ENCODE measurements at places on chromosomes 6 and 20.

- no peak for DNase-seq
These were observed 30.5 kb upstream of the SIRPD start for GRCh38 chr20:1587781-1588532.

- DNase-seq, result no peak
These were observed 23.2 kb downstream of the PRPF6 start for GRCh38 chr20:64003960-64004725.

GRCh38 chr6:8749465-8749864 lies 314.1 kb upstream of the SLC35B3 start:
- no peak for DNase-seq

DNA sequence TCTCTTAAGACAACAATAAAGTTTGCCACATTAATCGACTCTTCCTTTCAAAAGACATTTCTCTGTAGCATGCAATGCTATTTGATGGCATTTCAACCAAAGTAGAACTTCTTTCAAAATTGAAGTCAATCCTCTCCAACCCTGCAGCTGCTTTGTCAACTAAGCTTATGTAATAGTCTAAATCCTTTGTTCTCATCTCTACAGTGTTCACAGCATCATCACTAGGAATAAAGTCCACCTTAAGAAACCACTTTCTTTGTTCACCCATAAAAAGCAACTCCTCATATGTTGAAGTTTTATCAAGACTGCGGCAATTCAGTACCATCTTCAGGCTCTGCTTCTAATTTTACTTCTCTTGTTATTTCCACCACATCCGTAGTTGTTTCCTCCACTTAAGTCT lies 11.5 kb upstream of the BLOC1S5 start:
- DNase-seq, result no peak

DNA sequence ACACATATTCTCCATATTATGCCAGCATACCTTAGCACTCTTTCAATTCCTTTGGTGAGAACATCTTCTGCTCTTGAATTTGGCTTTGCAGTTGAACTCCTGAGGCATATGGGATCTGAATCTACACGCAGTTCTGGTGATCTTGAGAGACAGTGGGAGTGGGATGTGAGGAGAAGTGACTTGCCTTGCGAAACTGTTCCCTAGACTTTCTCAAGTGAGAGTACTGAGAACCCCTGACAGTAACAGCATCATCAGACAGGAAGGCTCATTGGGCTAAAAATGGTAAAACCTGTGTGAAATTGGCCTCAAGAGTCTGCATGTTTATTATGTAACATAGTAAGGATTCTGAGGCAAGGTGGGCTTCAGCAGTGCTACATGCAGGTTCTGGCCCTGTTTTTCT lies 49.1 kb upstream of the CEP85L start:
- DNase-seq, result no peak

DNA sequence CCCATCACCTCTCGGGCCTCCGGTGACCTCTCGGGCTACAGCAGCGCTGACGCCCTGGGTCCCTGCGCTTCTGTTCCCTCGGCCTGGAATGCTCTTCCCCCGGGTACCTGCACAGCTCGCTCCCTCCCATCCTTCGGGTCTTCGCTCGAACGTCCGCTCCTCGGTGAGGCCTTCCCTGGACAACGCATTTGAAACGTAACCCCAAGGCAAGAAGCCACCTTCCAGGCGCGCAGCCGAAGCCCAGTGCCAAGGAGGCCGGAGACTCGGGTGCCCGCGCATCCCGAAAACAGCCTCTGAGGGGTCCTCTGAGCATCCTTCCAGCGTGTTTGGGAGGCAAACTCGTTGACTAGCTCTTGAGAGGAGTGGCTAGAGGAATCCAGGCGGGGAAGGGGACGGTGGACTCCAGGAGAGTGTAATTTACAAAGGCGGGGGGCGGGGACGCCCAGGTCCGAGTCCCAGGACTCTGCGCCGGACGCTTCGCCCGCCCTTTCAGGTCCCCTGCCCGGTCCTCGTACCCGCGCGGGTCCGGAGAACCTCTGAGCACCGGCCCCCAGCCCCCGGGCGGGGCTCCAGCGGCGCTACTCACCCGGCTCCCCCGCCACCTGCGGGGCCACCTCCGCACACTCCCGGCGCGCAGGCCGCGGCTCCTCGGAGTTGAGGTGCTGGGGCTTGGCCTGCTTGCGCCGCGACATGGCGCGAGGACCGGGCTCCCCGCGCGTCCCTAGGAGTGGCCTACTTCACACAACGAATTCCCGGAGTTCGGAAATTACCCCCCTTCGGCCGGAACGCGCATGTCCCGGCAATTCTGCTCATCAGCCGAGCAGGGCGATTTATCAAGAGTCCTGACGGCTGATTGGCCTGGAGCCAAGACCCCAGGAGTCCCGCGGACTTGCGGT lies 86.8 kb downstream of the ZFP64 start:
- no peak for DNase-seq

DNA sequence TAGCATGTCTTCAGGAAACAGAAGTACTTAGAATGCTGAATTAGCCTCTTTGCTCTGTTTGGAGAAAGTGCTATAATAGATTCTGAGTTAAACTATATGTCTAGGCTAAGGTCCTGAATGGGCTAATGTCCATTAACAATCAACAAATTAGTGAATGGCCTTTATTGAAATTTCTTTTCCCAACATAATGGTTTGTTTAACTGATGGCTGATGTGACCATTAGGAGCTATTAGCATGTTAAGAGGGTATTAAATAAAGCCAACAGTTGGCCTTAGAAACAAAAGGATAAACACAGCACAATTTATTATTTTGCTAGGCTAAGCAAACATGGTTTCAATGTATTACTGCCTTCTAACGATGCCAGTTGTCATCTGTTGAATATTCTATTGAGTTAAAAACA lies 234.3 kb upstream of the HS3ST5 start:
- DNase-seq, result no peak

DNA sequence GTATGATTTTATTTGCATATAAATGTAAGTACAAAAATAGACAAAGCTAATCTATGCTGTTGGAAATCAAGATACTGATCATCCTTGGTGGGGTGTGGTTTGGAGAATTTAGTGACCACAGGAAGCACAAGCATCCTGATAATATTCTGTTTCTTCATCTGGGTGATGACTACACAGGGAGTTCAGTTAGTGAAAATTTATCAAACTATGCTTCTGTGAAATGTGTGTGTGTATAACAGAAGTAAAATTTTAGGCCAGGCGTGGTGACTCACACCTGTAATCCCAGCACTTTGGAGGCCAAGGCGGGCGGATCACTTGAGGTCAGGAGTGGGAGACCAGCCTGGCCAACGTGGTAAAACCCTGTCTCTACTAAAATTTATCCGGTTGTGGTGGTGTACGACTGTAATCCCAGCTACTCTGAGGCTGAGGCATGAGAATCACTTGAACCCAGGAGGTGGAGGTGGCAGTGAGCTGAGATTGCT lies 20.6 kb downstream of the ENPP3 start:
- no peak for DNase-seq

DNA sequence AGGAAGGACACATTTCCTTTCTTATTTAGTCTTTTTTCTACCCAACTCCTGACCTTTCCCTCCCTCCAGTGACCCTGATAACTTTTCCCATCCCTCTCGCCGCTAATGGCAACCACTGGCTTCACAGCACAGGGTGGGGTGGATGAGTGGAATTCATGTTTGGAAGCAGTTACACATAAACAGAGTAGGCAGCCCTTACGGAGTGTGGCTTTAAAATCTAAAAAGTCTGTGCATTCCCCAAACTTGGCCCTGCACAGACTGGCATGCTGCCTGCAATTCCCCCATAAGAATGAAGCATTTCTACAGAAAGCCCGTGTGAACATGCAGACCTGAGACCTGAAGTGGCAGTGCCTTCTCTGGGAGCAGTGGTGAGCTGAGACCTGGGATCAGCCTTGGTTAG lies 275.9 kb upstream of the PRND start:
- DNase-seq, result no peak

DNA sequence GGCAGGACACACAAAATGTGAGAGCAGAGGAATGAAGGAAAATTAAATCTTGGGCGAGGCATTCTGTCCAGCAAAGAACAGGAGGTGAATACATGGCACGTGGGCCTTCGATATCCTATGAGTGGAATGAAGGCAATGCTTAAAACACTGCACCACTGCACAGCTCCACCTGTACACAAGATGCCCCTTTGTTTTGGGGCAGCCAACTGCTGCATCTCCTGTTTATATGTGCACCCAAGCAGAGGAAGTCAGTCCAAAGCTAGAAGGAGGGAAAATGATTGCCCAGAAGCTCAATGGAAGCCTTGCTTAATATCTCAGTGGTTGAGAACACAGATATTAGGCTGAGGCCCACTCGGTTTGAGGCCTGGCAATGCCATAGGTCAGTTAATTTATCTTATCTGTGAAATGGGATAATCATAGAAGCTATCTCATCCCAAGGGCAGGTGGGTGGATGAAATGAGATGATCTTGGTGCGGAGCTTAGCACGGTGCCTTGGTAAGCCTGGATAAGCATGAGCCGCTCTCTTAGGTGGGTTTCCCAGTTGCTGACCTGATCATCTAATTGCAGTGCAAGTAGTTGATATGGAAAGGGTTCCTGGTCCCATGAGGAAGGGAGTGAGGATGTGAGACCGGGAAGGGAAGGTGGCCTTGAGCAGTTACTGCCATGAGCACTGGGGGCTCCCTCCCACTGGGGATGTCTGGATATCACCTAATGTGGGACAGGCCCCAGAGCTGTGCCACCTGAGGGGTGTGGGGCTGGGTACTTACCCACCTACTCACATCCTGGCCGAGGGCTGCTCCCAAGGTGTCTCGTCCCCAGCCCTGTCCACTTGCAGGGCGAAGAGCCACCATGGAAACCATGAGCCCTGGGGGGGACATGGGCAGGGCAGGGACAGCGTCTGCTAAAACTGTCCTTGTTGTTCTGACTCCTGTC lies 9.9 kb downstream of the BANF2 start:
- no peak for DNase-seq

DNA sequence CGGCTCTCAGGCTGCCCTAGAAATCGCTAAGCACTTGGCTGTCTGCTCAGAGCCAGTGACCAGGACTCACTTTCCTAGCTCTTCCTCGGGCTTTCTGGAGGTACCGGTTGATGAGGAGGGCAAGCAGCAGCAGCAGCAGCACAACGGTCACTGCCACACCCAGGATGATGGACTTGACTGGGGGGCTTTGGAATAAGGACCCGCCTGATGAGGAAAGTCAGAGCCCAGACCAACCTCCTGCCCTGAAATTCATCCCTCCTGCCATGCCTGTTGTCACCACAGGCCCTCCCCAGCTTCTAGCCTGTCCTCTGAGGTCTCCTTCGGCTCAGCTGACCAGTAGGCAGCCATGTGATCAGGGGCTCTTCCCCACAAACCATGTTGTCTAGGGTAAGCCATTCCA lies 16.2 kb downstream of the TREML2 start:
- no peak for DNase-seq

- DNase-seq, result no peak
These were observed 1078.2 kb downstream of the EPHA7 start for GRCh38 chr6:92341201-92341600.

DNA sequence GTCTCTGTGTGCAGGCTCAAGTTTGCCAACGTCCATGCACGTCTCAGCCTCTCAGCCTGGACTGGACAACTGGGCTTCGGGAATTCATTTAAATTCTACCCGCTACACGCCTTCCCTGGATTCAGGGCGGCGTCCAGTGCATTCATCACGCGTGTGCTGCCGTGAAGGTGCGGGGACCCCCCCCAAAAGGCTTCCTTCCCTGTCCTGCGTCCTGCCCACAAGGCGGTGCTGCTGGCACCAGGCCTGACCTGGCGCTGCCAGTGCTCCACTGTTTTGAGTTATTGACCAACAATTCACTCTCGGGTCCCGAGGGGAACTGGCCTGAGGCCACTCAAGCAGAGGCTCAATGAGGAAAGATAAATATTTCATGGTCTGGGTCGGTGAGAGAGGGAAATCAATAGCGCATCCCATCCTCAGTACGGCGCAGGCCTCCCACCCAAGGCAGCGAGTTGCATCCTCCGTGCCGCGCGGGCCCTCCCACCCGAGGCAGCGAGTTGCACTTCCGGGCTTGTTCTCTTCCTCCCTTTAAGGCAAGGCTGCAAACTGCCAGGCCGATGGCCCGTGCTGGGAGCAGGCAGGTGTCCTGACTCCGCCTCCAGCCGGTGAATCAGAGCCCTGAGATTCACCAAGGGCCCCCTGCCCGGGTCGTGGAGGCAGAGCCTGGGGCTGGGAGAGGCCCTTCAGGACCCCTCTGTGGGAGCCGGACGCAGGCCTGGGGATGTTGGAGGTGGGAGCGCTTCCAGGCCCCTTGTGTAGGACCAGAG lies 22.8 kb upstream of the BHLHE23 start:
- DNase-seq, result no peak

DNA sequence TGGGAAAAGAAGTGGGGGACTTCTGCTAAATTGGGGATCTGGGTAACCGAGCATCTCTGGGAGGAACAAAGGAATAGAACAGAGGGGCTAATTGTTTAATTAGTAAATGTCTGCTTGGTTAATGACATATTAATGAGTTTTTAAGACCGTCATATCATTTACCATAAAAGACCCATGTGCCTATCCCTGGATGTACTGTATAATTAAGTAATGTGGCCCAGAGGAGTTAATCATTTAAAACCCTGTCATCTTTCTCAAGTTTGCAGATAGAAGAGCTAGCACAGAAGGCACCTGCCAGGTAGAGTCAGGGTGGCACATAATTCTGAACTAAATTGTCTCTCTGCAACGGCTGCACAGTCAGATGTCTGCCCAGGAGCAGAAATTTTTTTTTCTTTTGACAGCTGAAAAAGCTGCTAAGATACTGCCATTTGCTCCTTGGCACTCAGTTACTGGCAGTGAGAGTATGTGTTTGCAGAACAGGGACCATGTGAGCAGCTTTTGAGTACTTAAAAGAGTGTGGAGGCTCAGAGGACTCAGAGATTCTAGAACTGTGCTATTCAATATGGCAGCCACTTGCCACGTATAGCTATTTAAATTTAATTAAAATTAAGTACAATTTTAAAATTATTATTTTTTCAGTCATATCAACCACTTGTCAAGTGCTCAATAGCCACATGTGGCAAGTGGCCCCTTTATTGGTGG lies 202.7 kb upstream of the SLC35B3 start:
- DNase-seq, result no peak

GRCh38 chr6:1227935-1228753 lies 83.8 kb upstream of the FOXQ1 start:
- DNase-seq, result no peak

DNA sequence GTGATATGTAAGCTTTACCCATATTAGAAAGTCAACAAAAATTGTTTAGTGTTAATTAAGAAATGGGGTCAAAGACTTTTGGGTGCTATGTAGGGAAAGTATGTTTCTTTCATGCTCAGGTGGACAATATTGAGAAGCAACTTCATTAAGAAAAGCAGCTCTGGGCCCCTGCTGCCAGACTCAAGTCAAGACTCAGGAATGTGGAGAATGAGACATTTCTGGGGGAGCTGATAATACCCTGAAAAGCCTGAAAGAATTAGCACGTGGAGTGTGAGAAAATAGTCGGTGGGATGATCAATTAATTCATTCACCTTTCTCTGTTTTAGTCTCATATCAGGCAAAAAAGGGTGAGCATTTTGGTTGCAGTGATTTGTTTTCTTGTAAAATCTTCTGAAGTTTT lies 175.1 kb upstream of the IMPG1 start:
- DNase-seq, result no peak

DNA sequence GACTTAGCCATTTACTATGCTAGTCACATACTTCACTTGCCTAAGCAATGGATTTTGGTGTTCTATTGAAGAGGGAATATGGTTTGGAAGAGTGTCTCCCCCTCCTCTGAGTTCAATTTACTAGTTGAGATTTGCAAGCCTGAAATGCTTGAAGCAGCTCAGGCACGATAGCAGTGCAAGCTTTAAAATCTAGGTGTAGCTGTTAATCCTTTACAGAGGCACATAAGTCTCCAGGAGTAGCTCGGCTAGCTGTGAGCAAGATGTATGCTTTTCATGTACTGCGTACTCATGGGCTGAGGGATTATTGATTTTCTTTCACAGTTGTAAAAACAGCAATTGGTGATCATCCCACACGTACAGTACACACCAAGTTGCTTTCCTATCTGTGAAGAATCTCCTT lies 726 bp downstream of the FLRT3 start:
- DNase-seq, result no peak

- DNase-seq, result no peak
These were observed 55.9 kb upstream of the SNX9 start for GRCh38 chr6:157766901-157767774.
